ENCODE measurements at places on chromosomes 5 and 9.

GRCh38 chr5:126456217-126456820, 33.1 kb downstream of the GRAMD2B start:
- DNase-seq, result no peak

- DNase-seq, result no peak
Observed at GRCh38 chr9:130387905-130388304, 56.9 kb upstream of the ASS1 start.

- no peak for DNase-seq
Observed at GRCh38 chr9:133533857-133534256, 647 bp upstream of the ADAMTSL2 start.

GRCh38 chr9:9747787-9748186, 865.0 kb downstream of the PTPRD start:
- DNase-seq, result no peak

- DNase-seq, result no peak
Observed at GRCh38 chr5:3489239-3489843, 106.3 kb upstream of the IRX1 start.

Measured in caudate nucleus (tissue), 63 donors.